ENCODE measurements at places on chromosomes 2 and 18.

DNA sequence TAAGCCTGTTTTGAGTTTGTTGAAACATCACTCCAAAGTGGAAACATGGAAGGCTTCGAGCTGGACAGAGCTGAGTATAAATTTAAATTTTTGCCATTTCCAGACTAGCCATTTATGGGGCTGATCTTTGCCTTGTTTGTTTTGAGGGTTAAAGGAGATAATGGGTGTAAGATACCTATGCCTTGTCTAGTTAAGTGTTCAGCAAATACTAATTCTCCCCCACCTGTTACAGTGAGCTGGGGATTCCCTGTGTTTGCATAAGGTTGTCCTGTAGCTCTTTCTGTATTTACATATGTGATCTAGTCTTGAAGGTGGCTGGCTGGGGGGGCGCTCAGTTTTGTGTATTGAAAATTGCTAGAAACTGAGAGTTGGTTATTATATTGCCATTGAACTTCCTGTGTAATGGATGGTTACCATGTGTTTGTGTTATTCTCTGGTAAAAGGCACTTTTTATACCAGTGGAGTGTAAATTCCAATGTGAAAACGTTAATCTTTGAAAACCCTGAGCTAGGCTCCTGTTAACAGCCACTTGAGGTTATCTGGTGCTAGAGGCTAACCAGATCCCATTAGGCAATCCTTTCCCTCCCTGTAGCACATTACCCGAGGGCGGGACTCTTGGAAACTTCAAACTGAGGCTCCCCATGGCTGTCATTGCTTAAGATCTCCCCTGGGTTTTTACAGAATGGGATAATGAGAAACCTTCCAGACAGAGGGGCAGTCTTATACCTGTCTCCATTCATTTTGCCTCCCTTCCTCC is 26.7 kb downstream of the TANC1 start:
- DNase-seq = no peak

DNA sequence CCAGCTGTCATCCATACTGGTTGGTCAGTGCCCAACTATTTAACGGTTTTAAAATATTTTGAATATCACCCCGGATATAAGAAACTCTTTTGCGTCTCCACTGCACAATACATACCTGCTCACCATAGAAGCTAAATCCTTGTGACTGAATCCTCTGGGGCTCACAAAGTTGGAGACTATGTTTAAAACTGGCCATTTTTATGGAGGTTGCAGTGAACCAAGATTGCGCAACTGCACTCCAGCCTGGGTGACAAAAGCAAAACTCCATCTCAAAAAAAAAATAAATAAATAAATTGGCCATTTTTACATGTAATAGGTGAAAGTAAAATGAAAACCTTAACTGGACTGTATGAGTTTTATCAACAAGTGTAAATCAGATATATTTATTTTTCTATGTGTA is 55.6 kb upstream of the TMEM17 start:
- DNase-seq = no peak

GRCh38 chr2:136492901-136493300 is 272.4 kb upstream of the THSD7B start:
- no peak for DNase-seq

DNA sequence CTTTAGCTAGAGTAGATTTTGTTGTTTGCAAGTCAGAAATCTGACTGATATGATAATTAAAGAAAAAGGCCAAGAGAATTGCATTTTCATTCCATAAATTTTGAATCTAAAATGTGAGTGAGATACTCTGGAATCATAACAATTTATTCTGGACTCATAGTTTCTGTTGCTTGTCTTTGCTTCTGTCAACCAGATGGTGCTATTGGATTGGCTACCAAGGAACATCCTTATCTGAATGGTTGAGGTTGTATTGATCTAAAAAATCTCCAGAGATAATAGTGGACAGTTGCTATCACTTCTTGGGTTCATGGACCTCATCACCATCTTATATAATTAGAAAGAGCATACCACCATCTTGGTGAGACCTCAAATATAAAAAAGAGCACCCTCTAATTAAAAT is 34.0 kb upstream of the CPS1 start:
- DNase-seq = no peak

- DNase-seq = peak; percentile 10
Observed at GRCh38 chr2:161273038-161273760, 35.0 kb upstream of the PSMD14 start.

DNA sequence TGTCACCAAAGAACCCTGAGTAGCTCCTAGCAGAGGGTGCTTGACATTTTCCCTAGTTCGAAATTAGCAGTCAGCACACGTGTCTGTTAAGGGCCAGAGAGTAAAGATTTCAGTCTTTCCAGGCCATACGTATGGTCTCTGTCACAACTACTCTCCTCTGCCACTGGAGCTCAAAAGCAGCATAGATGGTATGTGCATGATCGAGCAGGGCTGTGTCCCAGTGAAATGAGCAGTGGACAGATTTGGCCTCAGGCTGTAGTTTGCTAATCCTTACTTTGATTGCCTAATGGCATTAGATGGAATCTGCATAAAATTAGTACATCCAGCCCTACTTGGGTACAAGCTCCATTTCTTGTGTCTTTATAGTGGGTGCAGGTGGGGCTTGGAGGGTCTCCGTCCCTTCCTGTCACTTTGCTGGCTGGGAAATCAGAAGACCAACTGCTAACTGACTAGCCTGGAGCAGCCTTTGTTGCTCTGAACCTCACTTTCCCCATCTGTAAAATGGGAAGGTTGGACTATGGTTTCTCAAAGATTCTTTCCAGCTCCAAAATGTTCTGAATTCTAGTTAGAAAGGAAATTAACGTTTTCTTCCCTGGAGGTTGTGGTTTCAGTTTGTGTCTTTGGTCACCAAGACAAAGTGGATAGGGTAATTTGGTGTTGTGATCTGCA is 108.5 kb downstream of the GLI2 start:
- no peak for DNase-seq

GRCh38 chr18:77133835-77134496 is 1.4 kb upstream of the MBP start:
- DNase-seq = no peak

- no peak for DNase-seq
Observed at GRCh38 chr2:221810245-221810644, 238.1 kb upstream of the EPHA4 start.

GRCh38 chr2:981759-982158 is 31.1 kb downstream of the SNTG2 start:
- DNase-seq = no peak

- DNase-seq = no peak
Observed at GRCh38 chr2:34031097-34031496, 432.0 kb upstream of the FAM98A start.

- no peak for DNase-seq
Observed at GRCh38 chr2:236748801-236749200, 179.2 kb downstream of the ACKR3 start.

DNA sequence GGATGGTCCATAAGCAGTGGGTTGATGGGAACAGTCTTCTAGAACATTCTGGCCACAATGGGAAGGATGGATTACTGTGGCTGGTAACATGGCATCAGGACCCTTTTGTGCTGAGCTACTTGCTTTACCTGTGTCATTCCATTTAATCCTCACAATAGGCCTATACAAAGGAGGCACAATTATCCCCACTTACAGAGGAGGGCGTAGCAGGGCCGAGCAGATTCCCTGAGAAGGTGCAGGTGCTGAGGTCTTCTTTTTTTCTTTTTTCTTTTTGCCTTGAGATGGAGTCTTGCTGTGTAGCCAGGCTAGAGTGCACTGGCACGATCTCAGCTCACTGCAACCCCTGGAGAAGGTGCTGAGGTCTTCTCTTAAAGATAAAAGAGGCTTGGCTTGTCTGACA is 6.7 kb upstream of the LRRC30 start:
- DNase-seq = no peak

GRCh38 chr2:96158554-96158940 is 13.3 kb upstream of the DUSP2 start:
- no peak for DNase-seq

- no peak for DNase-seq
Observed at GRCh38 chr18:79640064-79640672, 39.4 kb upstream of the CTDP1 start.

DNA sequence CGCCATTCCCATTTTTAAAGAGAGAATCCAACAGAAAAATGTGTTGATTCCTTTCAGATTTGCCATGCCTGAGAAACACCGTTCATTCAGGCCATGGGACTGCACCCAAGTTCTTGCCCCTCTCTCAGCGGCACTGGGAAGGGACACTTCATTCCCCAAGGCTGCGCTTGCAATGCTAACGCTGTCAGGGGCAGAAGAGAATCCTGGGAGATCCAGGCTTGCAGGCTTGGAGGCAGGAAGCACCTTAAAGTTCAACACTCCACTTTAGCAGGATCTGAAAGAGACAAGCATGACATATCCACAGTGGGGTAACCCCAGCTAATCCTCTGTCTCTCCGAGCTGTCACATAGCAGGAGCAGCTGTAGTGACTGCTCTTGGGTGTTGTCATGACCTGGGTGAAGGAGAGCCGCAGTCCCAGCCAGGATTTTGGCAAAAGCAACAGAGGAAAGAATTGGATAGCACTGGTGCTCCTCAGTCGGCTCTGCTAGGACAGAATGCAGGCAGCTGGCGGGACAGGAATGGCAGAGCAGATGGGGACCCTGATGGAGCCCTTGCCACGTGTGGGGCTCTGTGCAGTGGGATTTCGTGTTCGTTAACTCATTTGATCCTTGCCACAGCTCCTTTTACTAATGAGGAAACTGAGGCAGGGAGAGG is 22.0 kb upstream of the ODC1 start:
- DNase-seq = no peak

DNA sequence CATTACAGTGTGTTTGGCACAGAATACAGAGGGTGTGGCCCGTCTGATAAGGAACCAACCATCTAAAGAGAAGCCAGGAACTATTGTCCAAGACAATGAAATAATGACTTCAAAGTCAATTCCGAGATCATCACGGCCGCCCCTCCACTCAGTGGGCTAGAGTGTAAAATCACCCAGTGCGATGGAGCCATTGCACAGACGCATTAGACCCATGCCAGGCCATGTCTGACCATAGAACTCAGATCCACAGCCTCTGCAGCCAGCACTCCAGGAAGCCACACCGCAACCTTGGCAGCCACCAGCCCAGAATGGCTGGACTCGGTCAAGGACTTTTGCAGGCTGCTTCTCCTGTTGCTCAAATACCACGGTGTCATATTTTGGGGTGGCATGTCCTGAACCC is 835.7 kb downstream of the DCDC2C start:
- DNase-seq = no peak

DNA sequence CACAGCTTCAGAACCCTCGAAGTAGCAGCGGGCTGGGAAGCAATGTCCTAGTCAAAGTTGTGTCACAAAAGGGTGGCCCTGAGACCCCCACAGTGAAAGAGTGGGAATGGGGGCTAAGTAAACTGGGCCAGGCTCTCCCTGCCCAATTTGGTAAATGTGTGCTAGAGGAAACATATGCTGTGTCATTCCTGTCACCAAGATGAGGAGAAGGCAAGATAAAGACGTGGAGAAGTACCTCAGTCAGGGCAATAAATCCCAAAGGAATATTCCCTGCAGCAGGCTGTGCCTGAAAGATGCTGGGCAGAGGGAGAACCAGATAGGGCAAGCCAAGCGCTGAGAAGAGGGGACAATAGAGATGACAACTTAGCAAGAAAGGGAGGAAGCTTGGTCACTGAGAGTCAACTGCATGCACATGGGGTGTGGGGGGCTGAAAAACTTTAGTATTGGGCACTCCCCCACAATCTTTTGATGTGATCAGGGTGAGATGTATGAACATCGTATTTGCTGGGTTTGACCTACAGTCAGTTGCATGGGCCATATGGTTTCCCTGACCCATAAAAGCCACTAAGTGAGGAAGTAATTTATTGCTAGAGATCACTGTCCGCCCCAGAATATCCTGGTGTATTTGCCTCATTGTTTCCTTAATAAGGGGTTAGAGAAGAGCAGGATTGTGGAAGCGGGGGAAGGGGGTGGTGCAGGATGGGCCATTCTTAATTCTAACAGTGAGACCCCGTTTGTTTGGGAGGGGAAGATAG is 49.9 kb upstream of the CXCR4 start:
- DNase-seq = no peak

- no peak for DNase-seq
Observed at GRCh38 chr18:46171331-46171730, 67.1 kb downstream of the HAUS1 start.

DNA sequence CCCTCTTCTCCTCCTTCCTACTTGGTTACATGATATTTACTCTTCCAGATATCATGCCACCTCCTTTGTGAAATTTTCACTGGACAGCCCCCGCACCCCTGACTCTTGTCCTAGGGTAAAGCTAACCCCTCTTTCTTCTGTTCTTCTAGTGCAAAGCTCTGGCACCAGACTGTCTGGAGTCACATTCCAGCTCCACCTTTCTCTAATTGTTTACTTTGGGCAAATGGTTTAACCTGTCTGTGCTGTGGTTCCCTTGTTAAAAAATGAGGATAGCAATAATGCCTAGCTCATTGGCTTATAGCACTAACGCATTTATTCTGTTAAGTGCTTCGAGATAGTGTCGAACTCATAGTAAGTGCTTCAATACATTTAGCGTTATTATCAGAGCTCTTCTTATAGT is 306.2 kb downstream of the ALK start:
- no peak for DNase-seq

DNA sequence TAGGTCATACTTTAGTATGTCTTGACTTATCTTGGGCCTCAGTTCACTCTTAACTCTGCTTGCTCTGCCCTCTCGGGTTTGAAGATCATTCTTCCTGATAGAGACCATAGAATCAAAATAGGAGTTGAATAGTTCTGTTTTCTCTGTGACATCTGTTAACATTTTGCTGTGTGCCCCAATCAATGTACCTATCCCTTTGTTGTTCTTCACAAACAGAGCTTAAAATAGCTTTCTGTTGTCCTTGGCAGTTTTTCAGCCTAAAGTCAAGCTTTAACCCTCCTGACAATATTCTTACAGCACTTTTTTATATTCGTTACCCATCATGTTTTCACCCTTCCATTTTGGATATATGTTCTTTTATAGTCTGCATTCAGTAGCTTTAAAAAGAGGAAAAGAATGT is 724.5 kb upstream of the FANCL start:
- DNase-seq = no peak

DNA sequence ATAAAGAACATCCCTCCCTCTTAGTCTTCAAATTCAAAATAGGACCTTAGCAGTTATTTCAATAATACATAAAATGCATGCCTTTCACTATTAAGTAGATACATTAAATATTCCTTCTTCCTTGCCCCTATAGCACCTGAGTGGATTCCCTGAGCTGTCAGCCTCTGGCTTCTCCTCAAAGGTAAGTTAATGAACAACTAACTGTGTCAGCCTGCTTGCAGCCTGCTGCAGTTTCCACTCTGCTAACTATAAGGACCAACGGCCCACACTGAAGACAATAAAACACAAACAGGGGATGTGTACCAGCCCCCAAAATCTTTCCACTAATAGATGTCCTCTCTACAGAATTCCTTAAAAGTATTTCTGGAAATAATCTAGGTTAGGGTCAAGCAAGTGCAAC is 5.0 kb downstream of the KCTD1 start:
- DNase-seq = no peak

GRCh38 chr2:193518041-193518817 is 1323.5 kb upstream of the TMEFF2 start:
- no peak for DNase-seq
